T1000 (cell line): ENCODE measurements at places on chromosomes 7 and 10.

GRCh38 chr7:147584771-147585193 is 1005.8 kb upstream of the C7orf33 start:
- DNase-seq = no peak

DNA sequence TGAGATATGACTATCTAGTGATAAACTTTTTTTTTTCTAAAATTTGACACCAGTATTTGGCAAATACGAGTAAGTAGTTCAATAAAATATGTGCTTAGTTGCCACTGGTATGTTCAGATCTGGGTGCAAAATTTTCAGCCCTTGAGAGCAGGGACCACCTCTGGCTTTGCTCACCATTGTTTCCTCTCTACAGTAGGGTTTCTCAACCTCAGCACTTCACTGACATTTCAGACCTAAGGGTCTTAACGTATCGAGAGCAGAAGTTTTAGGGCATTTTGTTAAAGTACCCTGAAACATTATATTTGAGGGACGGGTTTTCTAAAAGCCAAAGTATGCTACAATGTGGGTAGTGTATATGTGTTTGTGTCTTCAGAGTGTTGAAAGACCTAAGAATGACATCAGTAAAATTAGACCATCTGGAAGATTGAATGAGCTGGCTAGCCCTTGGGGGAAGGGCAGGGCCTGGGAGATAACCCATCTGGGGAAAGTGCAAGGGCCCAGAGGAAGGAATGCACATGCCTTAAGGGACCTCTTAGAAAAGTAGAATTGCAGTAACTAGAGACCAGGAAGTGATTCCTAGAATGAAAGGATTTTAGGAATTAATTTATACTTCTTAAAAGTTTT is 11.8 kb downstream of the BZW2 start:
- DNase-seq = peak; percentile 10

DNA sequence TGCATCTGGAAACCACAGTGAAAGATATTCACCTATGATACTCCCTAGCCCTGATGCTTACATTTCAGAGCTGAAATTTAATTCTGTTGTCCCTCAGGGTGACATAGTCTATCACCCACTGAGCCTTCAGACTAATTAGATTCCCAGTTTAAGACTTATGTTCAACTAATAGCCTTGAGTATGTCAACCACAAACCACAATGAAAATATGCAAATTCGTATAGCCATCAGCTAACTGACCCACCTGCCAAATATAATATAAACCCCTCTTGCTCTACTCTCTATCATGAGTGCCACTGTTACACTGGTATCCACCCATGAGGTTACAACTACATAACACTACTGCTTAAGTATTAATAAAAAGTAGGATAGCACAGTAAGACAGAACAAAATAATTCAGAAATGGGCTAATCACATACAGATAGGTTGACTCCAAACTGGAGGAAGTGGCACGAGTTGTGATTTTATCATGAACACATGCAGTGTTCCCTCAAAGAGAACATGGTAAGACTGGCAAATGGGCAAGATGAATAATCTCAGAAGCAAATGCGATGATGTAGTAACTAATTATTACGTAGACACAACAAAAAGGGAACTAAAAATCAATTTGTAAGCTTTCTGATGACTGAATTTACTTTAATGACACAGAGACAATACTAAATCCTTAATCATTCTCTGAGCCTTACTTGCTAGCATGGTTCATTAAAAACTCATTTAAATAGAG is 290.6 kb downstream of the PARD3 start:
- no peak for DNase-seq

GRCh38 chr10:87750001-87750671 is 67.9 kb downstream of the ATAD1 start:
- no peak for DNase-seq

DNA sequence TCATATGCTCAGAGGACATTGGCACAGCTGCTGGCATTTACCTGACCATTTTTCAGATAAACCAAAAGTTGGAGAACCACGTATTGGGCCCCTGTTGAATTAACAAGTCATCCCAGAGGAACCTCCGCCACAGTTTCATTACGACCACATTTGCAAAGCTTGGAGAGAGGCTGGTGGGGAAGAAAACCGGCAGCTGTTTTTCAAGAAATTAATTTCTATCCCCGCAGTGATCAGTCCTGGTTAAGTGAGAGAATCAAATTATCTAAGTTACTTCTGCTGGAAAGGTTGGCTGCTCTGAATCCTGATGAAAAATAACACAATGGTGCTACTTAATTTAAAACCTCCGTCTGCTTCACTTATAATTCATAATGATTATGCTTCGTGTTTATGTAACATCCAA is 737.1 kb upstream of the AUTS2 start:
- no peak for DNase-seq

- DNase-seq = no peak
These were observed 545.4 kb upstream of the FZD8 start for GRCh38 chr10:36187380-36188079.

DNA sequence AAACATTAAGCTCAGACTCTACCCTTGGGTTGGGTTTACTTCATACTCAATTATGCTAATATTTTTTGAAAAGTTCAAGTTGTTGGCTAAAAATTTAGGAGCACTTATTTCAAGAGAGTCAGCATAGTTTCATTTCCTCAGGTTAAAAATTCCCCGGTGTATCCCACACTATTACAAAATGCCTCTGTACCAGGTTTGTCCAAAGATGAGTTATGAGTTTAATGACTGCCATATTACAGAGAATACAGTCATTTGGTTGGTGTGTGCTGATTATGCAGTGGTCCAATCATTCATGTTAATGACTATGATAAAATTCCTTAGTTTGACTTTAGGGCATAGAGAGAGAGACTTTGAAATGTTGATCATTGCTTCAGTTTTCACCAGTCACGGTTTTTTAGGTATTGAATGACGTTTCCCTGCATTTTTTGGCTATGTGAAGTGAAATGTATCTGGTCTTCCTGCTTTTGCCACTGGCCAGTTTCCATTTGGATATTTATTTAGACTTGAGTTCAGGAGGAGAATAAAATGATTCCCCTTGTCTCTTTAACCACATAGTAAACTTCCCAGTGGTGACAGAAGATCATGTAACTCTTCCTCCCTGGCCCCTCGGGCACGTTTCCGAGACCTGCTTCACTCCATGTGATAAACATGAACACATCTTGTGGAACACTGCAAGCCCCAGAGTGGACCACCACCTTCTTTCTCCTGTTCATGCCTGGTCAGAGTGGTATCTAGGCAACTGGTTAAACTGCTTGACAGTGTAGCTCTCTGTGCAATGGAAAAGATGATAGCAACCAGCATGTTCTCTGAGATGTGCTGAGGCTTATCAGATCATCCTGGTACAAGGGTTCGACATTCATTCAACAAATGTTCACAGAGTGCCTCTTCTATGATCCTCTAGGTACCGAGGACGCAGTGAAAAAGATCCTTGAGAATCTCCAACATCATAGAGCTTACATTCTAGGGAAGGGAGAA is 153.6 kb downstream of the CACNB2 start:
- no peak for DNase-seq

GRCh38 chr7:100865938-100866728 is 1.1 kb upstream of the TRIP6 start:
- DNase-seq = no peak

- DNase-seq = peak; percentile 39
These were observed 299.7 kb downstream of the ZEB1 start for GRCh38 chr10:31618541-31619291.

DNA sequence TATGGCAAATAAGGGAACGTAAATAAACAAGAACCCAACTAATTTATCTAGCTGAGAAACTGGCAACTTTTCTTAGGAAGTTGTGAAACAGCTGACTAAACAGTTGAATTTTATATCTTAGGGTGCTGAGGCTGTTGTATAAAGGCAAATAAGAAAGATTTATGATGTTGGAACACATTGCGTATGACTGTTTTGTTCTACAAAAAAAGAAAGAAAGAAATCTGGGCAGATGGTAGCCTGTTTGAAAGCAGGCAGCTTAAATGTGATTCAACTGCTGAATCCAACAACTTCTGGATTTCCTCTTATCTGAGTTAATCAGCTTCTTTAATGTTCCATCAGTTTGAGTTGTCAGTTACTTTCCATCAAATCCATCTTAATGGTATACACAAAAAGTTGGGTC is 214.5 kb downstream of the SNX13 start:
- DNase-seq = no peak

DNA sequence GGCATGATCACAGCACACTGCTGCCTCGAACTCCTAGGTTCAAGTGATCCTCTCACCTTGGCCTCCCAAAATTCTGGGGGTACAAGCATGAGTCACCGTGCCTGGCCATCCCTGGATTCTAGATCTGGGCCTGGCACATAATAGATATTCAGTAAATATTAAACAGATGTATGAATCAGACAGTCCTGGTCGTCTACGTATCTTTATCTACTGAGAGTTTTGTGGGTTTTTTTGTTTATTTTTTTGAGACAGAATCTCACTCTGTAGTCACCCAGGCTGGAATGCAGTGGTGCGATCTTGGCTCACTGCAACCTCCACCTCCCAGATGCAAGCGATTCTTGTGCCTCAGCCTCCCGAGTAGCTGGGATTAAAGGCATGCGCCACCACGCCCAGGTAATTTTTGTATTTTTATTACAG is 24.3 kb upstream of the ITGB1 start:
- peak; percentile 60 for DNase-seq

- no peak for DNase-seq
These were observed 7.5 kb downstream of the CALML3 start for GRCh38 chr10:5532307-5532605.

GRCh38 chr10:3636356-3637181 is 148.4 kb downstream of the KLF6 start:
- no peak for DNase-seq

DNA sequence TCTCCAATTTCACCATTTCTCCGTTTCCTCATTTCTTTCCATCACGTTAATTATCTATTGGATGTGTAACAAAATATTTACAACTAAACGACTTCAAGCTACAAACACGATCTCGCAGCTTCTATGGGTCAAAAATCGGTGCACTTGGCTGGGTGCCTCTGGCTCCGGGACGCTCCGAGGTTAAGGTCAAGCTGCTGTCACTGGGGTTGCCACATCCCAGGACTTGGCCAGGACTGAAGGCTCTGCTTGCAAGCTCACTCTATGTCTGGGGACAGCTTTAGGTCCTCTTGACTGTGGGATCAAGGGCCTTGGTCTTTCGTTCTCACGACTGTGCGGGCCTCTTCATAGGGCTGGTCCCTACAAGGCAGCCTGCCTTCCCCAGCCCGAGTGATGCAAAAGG is 159.7 kb downstream of the CCDC3 start:
- no peak for DNase-seq

GRCh38 chr7:132355048-132355447 is 221.2 kb downstream of the PLXNA4 start:
- DNase-seq = no peak

- DNase-seq = peak; percentile 12
These were observed 88.8 kb upstream of the INSIG1 start for GRCh38 chr7:155208681-155209477.

DNA sequence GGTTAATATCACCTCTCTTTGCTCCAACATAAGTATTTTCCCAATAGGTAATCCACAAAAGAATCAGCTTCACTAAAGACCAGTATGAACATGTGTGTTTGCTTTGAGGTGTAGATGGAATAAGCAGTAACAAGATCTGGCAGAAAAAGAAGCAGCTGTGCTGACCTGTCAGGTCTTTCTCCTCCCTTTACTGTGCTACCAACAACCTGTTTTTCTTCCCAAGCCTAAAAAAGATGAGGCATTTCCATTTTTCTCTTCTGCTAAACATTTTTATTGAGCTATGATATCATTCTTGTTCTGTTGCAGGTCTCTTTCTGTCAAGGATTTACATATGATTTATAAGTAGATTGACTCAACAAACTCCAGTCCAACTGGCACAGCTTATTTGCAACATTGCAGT is 315.2 kb upstream of the GLI3 start:
- no peak for DNase-seq

GRCh38 chr7:1579481-1580421 is 9.9 kb upstream of the PSMG3 start:
- peak; percentile 41 for DNase-seq

- DNase-seq = peak; percentile 48
These were observed 79.4 kb downstream of the VWC2 start for GRCh38 chr7:49852619-49853462.

- DNase-seq = no peak
These were observed 61.7 kb downstream of the GAD2 start for GRCh38 chr10:26278295-26278694.

GRCh38 chr7:140304191-140304799 is 94.0 kb downstream of the SLC37A3 start:
- no peak for DNase-seq

DNA sequence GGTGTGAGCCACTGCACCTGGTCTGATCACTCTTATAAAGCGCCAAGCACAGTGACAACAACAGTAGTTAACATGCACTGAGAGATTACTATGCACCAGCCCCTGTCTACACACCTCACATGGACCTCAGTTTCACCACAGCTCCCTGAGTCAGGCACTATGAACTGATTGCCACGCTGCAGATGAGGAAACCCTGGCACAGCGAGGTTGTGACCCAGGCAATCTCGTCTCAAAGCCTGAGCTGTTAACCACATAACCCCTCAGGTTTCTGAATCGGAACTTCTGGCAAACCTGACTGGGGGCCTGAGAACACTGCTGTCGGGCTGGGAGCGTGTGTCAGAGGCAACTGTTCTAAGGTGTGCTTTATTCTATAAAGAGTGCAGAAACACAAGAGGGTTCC is 150.8 kb downstream of the RNF216 start:
- DNase-seq = no peak

DNA sequence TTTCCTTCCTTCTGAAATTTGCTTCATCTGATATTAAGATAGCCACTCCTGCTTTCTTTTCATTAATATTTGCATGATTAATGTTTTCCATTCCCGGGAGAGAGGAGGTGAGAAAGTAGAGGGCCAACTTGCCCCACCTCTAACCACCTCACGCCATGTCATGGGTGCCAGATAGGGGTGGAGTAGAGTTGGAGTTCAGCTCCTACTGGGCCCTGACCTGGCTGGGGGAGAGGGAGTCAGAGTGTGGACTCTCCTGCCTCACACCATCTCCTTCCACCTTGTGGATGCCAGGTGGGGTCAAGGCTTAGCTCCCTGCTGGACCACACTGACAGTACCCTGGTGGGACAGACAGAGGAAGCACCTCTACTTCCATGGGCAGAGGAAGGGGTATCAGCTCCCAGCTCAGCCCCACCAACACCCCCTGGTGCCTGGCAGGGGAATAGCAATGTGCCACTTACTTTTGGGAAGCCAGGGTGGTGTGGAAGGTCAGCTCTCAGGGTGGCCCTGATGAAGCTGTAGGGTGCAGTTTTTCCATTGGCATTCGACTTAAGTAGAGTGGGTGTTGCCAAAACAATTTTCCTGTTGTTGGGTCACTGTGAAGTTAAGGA is 28.0 kb downstream of the CHST12 start:
- no peak for DNase-seq

GRCh38 chr10:103451091-103451813 is 918 bp downstream of the CALHM2 start:
- DNase-seq = peak; percentile 52

DNA sequence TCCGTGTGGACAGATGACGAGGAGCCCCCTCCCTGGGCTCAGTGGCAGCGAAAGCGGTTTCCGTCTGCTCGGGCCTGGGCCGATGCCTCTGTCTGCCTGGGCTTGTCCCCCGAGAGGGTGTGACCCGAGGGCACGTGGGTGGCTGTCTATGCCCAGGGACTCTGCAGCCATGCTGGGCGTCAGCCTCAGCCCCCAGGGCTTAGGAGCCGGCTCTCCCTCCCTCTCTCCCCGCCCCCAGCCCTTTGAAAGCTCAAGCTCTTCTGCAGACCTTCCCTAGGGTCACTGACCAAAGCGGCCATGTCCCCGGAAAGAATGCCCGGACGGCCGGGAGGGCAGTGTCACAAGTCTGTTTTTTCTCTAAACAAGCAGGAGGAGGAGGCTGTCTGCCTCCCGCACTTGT is 7.1 kb downstream of the MICALL2 start:
- no peak for DNase-seq

GRCh38 chr10:121672733-121673132 is 74.5 kb upstream of the FGFR2 start:
- no peak for DNase-seq
